Fibroblast of skin of right quadriceps (primary cell): ENCODE measurements at places on chromosomes 13 and 19.
A peak's percentile ranks its signal among the peaks of the same experiment; 100 is the strongest.

GRCh38 chr13:104895521-104895920 is 1639.9 kb downstream of the EFNB2 start:
- no peak for DNase-seq

DNA sequence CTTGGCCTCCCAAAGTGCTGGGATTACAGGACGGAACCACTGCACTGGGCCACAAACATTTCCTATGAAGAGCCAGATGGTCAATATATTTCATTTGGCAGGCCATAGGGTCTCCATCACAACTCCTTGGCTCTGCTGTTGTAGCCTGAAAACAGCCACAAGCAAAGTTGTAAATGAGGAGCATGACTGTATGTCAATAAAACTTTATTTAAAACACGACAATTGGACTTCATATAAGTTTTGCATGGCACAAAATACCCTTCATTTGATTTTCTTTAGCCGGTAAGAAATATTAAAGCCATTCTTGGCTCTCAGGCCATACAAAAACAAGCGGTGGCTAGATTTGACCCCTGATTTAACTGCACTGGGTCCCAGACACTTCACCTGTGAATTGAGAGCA is 3.1 kb upstream of the FPR1 start:
- no peak for DNase-seq

DNA sequence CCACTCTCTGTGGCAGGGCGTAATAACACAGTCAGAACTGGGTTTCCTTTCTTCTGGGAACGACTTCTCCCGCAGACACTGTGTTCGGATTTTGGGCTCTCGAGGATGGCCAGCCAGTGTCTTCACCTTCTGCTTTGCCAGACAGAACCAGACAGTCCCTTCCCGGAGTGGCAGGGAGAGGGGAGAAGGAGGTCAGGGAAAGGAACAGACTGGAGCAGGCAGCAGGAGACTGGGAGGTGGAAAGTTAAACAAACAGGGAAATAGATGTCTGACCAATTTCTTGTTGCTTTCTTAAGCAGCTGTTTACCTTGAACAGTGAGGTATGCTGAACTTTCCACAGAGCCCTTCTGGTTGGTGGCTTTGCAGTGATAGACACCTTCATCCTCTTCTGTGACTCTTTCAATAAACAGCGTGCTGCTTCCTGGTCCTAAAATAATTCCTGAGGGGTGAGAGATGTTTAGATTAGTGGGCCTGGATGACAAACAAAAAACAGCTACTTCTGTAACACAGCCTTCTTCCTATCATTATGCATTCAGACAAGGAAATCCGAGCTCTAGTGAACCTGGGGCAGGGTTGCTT is 137.6 kb downstream of the FLT1 start:
- DNase-seq: peak; percentile 32

DNA sequence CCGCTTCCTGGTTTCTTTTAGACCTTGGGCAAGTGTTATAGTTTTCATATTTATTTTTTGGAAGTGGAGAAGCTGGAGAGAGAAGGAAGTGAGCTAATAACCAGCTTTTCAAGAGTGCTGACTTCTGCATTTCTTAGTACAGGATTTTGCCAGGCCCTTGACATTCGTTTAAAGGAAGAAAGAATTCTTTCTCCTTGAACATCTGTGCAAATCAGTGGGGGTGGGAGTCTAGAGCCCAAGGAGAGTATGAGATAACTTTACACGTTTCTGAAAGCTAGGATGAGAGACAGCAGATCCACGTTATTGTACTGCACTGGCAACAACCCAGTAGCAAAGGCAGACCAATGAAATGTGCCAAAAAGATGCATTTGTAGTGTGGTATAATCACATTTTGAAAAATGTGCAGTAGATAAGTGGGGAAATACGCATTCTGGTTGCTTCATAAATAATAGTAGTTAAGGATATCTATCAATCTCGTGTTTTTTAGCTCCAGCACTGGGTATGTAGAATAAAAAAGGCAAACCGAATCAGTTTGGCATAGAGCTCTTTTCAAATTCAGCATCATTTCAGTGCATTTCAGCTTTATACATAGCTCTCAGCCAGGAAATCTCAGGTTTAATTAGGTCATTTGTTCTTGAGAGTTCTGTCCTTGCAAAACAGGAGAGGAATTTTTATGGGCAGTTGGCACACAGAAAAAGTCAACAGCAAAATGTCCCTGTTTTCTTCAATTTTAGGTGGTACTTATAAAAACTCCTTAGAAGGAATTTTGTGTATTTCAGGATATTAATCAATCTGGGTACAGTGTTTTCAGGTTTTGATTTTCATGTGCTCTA is 4.3 kb downstream of the RNF113B start:
- DNase-seq: peak; percentile 28

GRCh38 chr13:41467425-41467945 is 10.1 kb downstream of the RGCC start:
- no peak for DNase-seq
